Central memory CD8-positive, alpha-beta T cell (primary cell): ENCODE measurements at places on chromosomes 16 and 17.

- DNase-seq = no peak
Observed at GRCh38 chr16:1067629-1068028, 4.9 kb upstream of the SSTR5 start.

GRCh38 chr16:1770328-1771187 lies 785 bp downstream of the NME3 start:
- peak; percentile 35 for DNase-seq

DNA sequence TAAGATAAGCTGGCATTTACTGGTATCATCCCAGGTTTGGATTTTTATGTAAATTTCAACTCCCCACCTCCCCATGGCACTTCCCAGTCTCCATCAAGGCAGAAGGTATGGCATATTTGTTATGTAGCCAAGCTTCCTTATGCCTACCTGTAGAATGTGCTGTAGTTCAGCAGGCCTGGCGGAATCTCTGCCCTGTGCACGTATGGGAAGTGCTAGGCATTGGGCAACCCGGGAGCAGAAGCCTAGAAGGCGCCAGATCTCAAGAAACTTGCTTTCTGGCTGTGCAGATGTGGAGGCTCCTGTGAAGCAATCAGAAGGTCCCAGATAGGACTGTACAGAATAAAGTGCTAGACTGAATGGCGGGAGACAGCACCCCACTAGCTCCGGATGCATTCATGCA lies 64.7 kb downstream of the SNX20 start:
- no peak for DNase-seq

- no peak for DNase-seq
Observed at GRCh38 chr17:69651921-69652320, 237.4 kb downstream of the MAP2K6 start.
